Esophagus muscularis mucosa (tissue), 4 donors: ENCODE measurements at places on chromosomes 12 and 14. TPM values are rescaled to one million over a fixed set of nuclear protein-coding genes. Genes with fewer than 3 reads are reported as not detected.

Gene TCL1B
- not detected for total RNA-seq

Gene KRT78
- 0.75 TPM for total RNA-seq

- DNase-seq, result no peak
These were observed 4.3 kb downstream of the OSBPL8 start for GRCh38 chr12:76555231-76555767.

- no peak for DNase-seq
These were observed 82.8 kb downstream of the RIN3 start for GRCh38 chr14:92596331-92596907.

GRCh38 chr12:121139286-121139685 is 6.6 kb downstream of the P2RX7 start:
- no peak for DNase-seq

DNA sequence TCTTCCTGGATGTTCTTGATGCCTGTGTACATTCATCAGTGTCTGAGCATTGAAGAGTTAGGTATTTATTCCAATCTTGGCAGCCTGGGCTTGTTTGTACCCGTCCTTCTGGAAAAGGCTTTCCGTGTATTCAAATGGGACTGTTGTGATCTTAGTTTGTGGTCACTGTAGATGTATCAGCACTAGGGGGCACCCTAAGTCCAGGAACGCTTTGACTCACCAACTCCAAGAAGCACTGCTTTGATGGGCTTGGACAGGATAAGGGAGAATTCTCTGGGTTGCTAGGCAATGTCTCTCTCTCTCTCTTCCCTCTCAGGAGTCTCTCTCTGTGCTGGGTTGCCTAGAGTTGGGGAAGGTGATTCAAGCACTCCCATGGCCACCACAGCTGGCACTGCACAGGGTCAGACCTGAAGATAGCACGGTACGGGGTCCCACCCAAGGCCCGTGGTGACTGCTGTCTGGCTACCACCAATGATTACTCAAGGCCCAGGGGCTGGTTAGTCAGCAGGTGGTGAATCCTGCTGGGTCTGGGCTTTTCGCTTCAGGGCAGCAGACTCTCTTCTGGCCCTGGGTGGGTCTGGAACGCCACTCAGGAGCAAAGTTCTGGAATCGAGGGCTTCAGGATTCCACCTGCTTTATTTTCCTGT is 211.1 kb upstream of the RGS6 start:
- no peak for DNase-seq

- DNase-seq, result no peak
These were observed 61.4 kb downstream of the MYF5 start for GRCh38 chr12:80778005-80778541.

- no peak for DNase-seq
These were observed 124.3 kb downstream of the FOXN3 start for GRCh38 chr14:89292579-89293313.

DNA sequence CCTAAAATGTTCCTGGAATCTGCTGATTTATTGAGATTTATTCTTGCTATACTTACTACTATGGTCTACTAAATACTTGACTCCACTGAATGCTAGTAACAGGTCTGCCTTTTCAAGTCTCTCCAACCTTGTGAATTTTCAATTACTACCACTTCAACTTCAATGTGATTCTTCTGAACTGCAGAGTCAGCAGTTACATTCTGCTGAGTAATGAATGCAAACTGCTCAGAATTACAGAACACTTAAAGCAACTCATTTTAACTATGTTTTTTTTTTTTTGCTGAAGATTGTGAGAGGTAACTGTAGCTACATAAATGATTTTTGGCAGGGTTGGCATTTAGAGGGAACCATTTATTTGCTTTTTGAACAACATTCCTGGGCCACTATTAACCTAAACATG is 41.8 kb downstream of the ARF6 start:
- DNase-seq, result no peak

- DNase-seq, result no peak
These were observed 463.0 kb downstream of the AACS start for GRCh38 chr12:125528281-125528680.

Gene PLEKHH1
- 1.7 TPM for total RNA-seq

- no peak for DNase-seq
These were observed 25.9 kb upstream of the BDKRB2 start for GRCh38 chr14:96178461-96179321.

DNA sequence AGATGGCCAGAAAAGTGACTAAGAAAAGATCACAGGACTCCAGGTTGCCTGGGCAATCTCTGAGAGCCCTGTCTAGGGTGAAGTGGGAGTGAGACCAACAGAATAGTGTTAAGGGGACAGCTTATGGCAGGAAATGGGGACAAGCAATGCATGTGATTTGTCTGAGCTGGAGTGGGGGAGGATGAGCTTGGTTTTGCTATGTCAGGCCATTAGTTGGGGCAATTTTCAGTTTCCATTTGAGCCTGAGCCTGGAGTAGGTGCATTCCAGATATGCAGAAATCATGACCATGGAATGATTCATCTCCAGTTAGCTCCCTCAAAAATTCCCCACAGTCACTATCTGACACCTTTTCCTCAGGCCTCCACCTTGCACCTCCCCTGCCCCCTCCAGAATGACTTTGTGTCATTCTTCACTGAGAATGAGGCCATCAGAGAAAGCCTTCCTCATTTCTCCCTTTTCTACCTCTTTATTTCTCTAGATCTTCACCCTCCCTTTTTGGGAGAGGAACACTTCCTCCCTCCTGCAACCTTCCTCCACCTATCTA is 150.9 kb upstream of the PLEKHG7 start:
- DNase-seq, result no peak

- no peak for DNase-seq
These were observed 35.0 kb upstream of the SLC24A4 start for GRCh38 chr14:92287987-92288386.

Gene C1QL4
- not detected for total RNA-seq

DNA sequence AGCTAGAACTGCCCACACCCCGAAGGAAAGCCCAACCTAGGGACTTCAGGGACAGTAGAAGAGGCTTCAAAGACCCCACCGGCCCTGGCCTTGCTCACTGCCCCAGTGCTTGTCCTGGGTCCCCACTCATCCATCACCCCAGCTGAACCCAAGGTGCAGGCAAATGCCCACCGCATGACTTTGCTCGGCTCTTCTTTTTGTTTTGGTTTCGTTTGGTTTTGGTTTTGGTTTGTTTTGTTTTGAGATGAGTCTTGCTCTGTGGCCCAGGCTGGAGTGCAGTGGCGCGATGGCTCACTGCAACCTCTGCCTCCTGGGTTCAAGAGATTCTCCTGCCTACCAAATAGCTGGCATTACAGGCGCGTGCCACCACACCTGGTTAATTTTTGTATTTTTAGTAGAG is 9.0 kb downstream of the CCDC85C start:
- DNase-seq, result no peak

GRCh38 chr12:74488134-74488533 is 49.5 kb upstream of the ATXN7L3B start:
- no peak for DNase-seq

- DNase-seq, result no peak
These were observed 201.2 kb upstream of the PRICKLE1 start for GRCh38 chr12:42790761-42791151.
